A549 (cell line): ENCODE measurements at places on chromosomes 5 and 9. TPM values are rescaled to one million over a fixed set of nuclear protein-coding genes. Genes with fewer than 3 reads are reported as not detected.

- DNase-seq = no peak
Observed at GRCh38 chr5:181121675-181122561, 9.1 kb downstream of the OR2V1 start.

- DNase-seq = no peak
Observed at GRCh38 chr5:104184264-104184663, 621.7 kb upstream of the NUDT12 start.

Gene EIF4EBP3
- 0.96 to 1.6 TPM (median 1.2 TPM) in 3 replicates for polyA plus RNA-seq

- DNase-seq = no peak
Observed at GRCh38 chr5:16774806-16775205, 158.0 kb upstream of the RETREG1 start.

GRCh38 chr5:62708481-62709325 lies 130.1 kb downstream of the LRRC70 start:
- DNase-seq = no peak

DNA sequence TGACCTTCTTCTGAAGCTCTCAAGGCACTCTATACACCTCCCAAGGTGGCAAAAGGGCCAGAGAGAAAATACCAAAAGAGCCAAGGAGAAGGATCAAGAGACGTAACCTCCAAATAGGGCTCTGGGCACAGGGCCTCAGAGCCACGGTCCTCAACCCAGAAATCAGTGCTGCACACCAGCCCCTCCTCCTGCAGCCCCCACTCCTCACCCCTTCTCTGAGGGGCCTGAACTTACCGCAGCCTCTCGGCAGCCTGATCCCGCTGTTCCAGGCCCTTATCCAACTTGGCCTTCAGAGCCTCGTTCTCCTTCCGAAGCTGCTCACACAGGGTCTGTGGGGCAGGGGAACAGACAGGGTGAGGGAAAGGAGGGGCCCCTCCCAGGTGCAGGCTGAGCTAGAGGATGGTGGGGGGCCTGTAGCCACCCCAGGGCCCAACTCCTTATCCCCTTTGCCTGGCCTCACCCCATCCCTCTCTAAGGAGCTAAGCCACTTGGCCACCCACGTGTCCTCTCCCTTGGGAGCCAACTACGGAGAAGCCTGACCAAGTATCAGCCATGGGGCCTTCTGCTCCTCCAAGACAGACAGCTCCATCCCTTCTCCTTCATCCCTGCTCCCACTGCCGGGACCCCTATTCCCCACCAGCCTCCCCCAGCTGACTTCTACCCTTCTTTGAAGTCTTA lies 28.8 kb downstream of the TNIP1 start:
- DNase-seq = no peak

Gene BSPRY
- polyA plus RNA-seq = 0.04 to 0.05 TPM in 2 of 3 replicates, not detected in the other

Gene TMOD1
- polyA plus RNA-seq = 0.62 to 0.98 TPM (median 0.80 TPM) in 3 replicates

DNA sequence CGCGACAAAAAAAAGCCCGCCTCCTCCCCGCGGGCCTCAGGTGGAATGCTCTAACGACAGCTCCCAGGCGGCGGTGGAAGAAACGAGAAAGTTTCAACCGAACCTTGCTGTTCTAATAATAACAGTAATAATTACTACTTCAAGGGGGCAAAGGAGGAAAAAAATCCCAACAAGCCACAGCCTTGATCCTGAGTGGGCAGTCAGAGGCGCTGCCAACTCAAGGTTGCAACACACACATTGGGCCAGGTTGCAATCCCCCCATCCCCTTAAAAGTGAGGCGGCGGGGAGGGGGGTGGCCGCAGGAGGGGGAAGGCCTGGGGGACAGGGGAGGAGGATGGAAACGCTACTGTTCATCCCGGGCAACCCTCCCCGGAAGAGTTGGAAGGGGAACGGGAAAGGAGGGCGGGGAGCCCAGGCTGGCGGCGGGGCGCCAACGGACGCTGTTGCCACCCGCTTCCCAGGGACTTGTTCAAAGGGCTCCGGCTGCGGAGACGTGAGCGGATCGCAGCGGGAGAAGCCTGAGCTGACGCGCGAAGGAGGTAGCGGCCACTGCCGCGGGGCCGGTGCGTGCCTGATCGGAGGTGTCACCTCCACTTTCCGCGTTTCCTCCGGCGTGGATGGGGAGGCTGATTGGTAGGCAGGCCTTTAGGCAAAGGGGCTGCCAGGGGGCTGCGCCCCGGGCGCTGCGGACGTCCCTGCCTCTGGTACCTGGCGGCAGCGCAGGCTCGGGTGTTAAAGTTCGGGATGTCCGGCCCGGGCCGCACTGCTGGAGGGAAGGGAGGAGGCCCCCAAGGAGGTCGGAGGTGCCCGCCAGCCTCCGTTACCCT lies 647 bp downstream of the SMARCA2 start:
- peak; percentile 30 for DNase-seq

DNA sequence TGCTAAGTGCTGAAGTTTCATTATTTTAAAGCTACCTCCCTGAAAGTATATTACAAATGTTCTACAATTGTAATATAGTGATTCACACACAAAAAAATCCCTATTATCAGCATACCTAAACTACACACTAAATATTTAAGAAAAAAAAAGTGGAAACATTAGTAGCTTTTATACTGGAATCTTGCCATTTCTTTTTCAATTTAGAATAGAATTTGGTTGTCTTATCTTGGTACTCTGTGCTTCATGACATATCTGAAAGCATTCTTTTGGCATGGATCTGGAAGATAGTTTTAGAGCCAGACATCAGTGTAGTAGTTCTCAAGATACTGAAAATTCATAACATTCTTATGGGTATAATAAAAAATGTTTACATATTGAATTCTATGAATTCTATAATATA lies 35.0 kb downstream of the SLC1A3 start:
- no peak for DNase-seq

DNA sequence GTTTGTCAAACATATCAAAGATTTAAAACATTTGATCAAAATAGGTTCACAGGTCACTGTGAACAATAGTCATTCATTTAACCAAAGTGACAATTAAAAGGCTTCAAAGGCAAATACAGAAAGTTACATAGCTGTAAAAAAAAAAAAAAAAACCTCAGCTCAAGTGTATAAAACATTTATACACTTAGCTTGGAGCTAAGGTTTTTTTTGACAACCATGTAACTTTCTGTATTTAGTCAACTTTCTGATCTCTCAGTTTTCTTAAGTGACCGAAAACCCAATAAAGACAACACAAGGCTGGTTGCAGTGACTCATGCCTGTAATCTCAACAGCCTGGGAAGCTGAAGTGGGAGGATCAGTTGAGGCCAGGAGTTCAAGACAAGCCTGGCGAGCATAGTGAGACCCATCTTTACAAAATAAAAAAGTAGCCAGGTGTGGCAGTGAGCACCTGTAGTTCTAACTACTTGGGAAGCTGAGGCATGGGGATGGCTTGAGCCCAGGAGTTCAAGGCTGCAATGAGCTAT lies 16.4 kb upstream of the UBTD2 start:
- DNase-seq = no peak
